Caki2 (cell line): ENCODE measurements at places on chromosomes 1 and 21.
A peak's percentile ranks its signal among the peaks of the same experiment; 100 is the strongest.

DNA sequence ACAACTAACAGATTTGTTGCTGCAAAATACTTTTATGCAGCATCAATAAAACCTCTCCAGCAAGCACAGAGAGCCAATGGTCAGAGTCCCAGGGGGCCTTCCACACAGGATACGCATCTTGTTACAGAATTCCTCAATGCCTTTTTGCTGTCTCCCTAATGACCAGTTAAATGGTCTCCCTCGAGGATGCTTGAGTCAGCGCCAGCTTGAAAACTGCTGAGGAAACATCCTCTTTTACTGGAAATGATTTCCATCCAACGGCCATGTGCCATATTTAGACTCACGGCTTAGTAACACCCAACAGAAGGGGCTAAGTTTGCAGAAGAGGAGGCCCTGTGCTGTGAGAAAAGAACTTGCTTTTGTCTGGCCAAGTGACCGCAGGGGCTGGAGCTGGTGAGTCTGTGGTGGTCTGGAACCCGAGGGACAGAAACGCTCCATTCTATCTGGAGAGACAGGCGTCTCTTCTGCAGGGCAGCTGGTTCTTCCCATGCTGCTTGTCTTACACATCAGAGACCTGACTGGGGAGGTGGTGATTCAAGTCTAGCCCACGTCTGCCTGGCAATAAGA, 496.4 kb downstream of the SETD4 start:
- no peak for DNase-seq

DNA sequence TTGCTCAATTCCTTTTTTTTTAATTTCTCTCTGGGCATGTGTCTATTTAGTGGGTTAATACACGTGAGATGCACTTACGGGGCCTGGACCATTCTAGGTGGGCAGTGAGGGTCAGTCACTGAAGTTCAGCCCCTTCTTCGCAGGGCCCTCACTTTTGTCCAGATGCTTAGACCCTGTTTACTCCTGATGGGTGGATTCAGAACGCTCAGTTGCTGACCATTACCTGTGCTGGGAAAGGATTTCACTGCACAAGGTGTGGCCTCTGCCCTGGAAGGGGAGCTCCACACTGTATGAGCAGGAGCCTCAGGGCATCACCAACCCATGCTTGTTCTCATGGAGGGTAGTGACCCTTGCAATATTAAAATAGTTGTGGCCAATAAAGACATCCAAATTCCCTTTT, 4.5 kb downstream of the PRAMEF12 start:
- DNase-seq = no peak

- DNase-seq = no peak
These were observed 607.5 kb upstream of the BRINP3 start for GRCh38 chr1:191085121-191085520.

GRCh38 chr1:160148121-160148520, 3.3 kb upstream of the ATP1A4 start:
- no peak for DNase-seq

DNA sequence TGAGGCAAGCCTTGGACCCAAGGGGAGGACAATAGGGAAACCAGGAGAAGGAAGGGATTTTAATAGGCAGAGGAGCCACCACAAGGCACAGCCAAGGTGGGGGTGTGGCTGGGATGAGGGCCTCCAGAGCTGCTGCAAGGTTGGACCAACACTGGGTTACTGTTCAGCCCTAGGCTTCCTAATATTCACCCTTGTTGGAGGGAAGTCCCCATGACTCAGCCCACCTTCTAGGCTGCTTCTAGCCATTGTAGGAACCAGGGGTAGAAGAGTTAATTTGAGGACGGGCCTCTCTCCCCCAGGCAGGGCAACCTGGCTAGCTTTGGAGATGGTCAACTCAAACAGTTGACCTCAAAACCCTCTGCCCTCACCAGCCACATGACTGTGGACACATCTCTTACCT, 59.5 kb downstream of the KCNN3 start:
- no peak for DNase-seq

DNA sequence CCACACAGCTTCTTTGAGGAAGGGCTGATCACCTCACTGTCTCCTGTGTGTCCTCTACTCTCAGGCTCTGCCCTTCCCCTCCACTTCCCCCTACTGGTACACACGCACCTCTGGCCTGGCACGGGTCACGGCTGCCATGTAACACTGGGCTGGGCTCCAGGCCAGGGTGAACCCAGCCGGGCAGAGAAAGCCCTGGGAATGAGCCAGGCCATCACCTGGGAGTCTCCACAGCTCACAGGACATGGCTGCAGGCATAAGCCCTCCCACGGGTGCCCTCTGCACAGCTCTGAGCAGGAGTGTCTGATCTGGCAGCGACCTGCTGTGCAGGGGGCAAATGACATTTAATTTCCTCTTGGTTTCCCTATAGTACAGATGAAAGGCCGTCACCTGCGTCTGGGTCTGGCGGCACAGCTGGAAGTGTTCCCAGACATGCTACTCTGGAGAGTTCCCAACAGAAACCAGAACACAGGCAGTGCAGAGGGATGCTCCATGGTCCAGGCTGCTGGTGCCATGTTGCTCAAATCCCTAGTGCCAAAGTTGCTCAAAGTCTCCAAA, 61.2 kb downstream of the ERI3 start:
- DNase-seq = no peak

GRCh38 chr1:33328817-33329216, 7.9 kb upstream of the A3GALT2 start:
- no peak for DNase-seq

GRCh38 chr1:65198096-65198495, 50.1 kb downstream of the AK4 start:
- DNase-seq = no peak

- peak; percentile 37 for DNase-seq
These were observed 5.8 kb downstream of the KIAA1614 start for GRCh38 chr1:180918519-180918918.

DNA sequence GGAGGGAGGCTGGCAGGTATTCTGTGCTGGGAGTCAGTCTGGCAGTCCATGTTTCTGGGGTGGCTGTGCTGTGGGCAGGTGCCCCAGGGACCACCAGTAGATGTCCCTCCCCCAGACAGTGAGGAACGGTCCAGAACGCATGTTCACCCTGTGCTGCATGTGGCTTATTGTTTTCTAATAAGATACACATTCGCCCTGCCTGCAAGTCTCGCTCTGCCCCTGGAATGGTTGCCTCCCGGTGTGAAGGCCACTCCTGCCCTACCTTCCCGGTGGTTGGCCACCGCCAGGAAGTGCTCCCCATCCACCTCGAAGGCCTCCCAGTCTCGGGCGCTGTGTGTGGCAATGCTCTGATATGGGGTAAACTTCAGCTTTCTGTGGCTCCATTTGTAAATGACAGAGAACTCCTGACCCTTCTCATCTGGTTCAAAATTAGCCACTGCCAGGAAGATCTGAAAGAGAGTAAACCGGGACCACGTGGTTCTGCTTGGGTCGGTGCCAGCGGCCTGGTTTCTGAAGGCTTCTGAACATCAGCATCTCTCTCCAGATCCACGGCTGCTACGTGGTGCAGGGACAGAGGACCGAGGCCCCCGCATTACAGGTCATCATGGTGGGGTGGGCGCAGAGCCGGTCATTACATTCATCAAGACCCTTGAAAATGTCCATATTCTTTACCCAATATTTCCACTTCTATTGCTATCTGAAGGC, 14.5 kb downstream of the KRTAP10-1 start:
- no peak for DNase-seq

- DNase-seq = peak; percentile 50
These were observed 17.1 kb upstream of the PRRC2C start for GRCh38 chr1:171468120-171468750.

DNA sequence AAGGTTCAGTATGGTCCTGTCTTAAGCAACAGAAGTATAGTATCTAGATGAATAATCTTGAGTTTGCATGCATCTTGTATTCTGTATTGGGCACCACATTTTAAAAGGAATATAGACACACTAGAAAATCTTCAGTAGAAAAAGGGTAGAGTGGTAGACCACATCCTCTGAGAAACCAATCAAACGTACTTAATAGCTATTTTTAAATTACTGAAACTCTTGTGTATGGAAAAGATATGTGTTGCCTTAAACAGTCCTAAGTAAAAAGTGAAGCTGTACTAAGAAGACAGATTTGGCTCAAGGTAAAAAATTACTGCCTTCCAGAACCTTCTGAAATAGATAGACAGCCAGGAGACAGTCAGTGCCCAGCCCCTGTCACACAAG, 3.1 kb downstream of the CTXND2 start:
- DNase-seq = no peak

DNA sequence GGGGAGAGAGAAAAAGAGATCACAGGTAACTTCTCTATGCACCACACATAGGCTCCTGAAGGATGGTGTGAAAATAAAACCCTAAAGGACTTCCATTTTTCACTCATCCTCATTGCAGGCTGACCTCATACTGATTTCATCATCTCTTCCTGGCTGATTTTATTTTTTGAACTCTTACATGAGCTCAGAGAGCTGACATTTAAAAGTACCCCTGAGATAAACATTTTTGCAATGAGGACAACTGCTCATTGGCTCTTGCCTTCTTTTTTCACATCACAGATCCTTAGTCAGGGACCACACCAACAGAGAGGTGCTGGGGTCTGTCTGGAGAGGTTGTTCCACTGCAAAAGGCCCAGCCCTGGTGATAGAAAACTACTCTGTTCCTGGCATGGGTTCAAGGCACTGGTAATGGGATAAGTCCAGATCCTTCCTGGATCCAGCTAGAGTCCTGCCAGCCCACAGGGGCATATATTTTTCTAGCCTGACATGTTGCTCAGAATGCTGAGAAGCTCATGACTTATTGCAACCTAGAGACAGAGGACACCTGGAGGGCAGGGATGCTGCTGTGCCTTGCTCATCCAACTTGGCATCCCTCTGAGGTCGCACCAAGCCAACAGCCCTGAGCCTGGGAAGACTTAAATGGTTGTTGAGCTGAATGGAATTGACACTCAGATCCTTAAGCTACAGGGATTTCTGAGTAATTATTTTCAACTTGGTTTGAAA, 360.0 kb downstream of the HHAT start:
- DNase-seq = no peak

DNA sequence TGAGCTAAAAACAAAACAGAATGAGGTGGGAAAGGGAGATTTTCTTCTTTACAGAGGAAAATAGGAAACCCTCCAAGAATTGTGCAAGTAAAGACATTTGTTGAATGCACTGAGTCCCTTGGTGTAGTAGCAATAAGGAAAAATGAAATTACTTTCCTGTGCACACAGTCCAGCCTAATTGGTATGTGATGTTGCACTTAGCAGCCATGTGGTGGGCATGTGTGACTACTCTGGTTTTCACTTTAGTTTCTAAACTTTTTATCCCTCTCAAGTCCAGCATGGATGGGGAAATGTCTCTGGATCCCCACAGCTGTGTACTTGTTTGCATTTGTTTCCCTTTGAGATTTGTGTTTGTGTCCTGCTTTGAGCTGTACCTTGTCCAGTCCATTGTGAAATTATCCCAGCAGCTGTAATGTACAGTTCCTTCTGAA, 7.1 kb upstream of the AGO3 start:
- DNase-seq = no peak

DNA sequence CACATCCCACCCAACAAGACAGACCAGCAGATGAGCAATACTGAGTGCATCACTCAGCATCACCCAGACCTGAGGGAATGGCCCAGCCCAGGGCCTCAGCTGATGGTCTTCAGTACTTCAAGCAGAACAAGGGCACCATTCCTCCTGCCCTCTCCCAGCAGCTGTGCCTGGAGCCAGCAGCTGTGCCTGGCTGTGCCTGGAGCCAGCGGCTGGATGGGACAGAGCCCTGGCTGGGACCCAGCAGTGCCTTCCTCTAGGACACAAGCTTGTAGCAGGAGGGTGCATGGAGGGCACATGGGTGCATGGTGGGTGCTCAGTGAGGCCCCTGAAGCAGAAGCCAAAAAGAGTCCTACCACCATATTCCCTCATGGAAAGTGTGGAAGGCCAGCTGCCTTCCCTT, 583.8 kb downstream of the NPHP4 start:
- DNase-seq = no peak

DNA sequence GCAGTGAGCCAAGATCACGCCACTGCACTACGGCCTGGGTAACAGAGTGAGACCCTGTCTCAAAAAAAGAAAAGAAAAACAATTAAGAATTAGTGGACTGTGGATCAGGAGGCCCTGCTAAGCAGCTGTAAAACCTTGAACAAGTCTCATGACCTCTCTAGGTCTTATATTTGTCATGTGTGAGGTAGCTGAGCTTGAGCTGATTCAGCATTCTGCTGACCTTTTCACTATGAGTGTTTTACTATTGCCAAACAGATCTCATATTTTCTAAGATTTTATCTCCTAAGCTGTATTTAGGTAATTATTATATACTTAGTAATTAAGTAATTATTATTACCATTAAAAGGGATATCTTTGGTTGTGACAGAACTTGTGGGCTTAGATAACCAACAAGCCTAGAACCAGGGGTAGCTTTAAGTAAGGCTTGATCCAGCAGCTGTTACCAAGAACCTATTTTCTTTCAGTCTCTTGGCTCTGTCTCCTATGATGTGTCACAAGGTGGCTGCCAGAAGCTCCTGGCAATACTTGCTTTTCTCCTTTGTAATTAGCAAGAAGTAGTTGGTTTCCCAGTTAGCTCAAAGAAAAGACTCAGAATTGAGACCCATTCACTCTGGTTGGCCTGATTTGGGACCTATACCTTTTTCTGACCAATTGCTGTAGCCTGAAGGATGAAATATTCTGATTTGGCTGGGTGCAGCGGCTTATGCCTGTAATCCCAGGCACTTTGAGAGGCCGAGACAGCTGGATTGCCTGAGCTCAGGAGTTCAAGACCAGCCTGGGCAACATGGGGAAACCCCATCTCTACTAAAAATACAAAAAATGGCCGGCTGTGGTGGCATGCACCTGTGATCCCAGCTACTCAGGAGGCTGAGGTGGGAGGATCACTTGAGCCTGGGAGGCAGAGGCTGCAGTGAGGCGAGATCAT, 8.5 kb upstream of the ZC3H12A start:
- DNase-seq = no peak

DNA sequence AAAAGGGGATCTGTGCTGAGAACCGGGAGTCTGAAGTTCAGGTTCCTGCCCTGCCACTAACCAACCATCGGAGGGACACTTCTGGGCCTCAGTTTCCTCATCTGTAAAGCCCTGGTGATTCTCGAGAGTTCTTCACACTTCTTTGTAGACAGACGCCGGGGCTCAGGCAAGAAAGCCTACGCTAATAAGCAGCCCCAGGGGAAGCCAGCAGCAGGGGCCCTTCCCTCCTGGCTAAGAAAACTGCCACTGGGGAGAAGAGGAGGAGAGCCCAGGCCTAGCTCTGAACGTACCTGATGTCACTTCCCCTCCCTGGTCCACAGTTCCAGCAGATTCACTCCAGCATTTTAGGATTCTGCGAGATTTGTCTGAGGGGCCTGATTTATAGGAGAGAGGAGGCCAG, 76.0 kb downstream of the CAMK2N1 start:
- no peak for DNase-seq
